Uterine smooth muscle cell (primary cell): ENCODE measurements at places on chromosomes 4 and X. TPM values are rescaled to one million over a fixed set of nuclear protein-coding genes. Genes with fewer than 3 reads are reported as not detected.

BEX1 gene
- total RNA-seq = 3.1 and 4.4 TPM in 2 replicates

RASSF6 gene
- not detected in 2 replicates for total RNA-seq

FHDC1 gene
- 0.11 and 0.25 TPM in 2 replicates for total RNA-seq

FRMD7 gene
- total RNA-seq = 0.11 TPM in 1 of 2 replicates, not detected in the other

PHOX2B gene
- not detected in 2 replicates for total RNA-seq

ASB9 gene
- 0.25 and 0.33 TPM in 2 replicates for total RNA-seq

FRMPD3 gene
- total RNA-seq = not detected in 2 replicates

TMEM156 gene
- total RNA-seq = 3.5 and 10.8 TPM in 2 replicates

NHSL2 gene
- total RNA-seq = 1.4 and 1.5 TPM in 2 replicates

OCRL gene
- 19.8 and 22.5 TPM in 2 replicates for total RNA-seq

CXCL11 gene
- 0.22 TPM in 1 of 2 replicates, not detected in the other for total RNA-seq

USP26 gene
- total RNA-seq = not detected in 2 replicates

PCDH11X gene
- under 0.01 TPM in 1 of 2 replicates, not detected in the other for total RNA-seq

PDHA1 gene
- 81.0 and 90.2 TPM in 2 replicates for total RNA-seq

ARHGAP6 gene
- 2.7 and 5.2 TPM in 2 replicates for total RNA-seq

TSC22D3 gene
- 21.7 and 41.5 TPM in 2 replicates for total RNA-seq

DIPK2B gene
- 0.11 and 0.12 TPM in 2 replicates for total RNA-seq

MAEA gene
- 60.9 and 61.9 TPM in 2 replicates for total RNA-seq

SSX3 gene
- total RNA-seq = not detected in 2 replicates

ARX gene
- not detected in 2 replicates for total RNA-seq

CNGA1 gene
- not detected in 2 replicates for total RNA-seq

MUC7 gene
- not detected in 2 replicates for total RNA-seq

SAGE1 gene
- not detected in 2 replicates for total RNA-seq

XAGE5 gene
- not detected in 2 replicates for total RNA-seq

PLXNA3 gene
- 19.2 and 26.2 TPM in 2 replicates for total RNA-seq

GYG2 gene
- total RNA-seq = 1.1 and 2.4 TPM in 2 replicates

NAP1L3 gene
- 7.1 and 7.4 TPM in 2 replicates for total RNA-seq

SPANXC gene
- total RNA-seq = not detected in 2 replicates

MAGEB10 gene
- total RNA-seq = not detected in 2 replicates

PPBP gene
- total RNA-seq = not detected in 2 replicates

NPFFR2 gene
- not detected in 2 replicates for total RNA-seq

HPSE gene
- total RNA-seq = 0.75 and 1.8 TPM in 2 replicates

NALF2 gene
- total RNA-seq = not detected in 2 replicates
